Stimulated activated CD4-positive, alpha-beta T cell treated with anti-CD3 and anti-CD28 coated beads, Interleukin-1b, Interleukin-23, amount 100 ng/mL, for 24 hours (primary cell): ENCODE measurements at places on chromosomes 3 and 15.

DNA sequence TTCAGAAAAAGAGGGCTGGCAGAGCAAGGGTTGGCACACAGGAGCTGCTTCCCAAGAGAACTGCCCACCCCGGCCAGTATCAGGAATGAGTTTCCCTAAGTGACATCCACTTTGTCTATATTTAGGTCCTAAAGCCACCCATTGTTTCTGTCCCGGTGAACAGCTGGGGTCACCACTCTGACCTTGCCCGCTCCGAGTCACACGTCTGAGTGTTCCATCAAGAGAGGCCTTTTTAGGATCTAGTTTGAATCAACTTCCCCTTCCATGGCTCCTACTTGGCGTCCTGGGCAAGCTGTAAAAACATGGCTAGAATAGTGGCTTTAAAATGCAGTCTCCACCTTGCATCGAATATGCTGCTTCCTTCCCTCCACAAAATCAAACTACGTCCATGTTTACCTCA is 109.6 kb upstream of the ARHGEF3 start:
- no peak for DNase-seq

- DNase-seq, result no peak
Observed at GRCh38 chr3:14764331-14765059, 54.3 kb upstream of the FGD5 start.

DNA sequence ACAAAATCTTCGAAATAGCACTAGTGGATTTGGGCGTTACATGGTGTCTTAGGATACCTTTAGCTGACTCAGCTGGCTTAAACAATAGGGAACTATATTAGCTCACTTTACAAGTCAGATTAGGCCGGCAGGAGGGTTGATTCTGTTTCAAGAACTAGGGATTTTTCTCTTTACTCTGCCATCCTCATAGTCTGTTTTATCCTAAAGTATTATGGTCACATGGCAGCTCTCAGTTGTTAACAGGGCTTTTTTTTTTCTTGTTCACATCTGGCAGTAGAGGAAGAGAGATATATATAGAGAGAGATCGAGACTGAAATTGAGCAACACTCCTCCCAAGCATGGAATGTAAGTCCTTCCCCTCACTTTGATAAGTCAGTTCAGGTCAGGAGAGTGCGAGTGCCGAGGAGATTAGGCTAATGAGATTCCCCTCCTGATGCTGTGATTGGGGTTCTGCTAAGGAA is 32.9 kb downstream of the CHP1 start:
- no peak for DNase-seq

GRCh38 chr15:90376789-90377188 is 11.3 kb upstream of the IQGAP1 start:
- peak; percentile 38 for DNase-seq

- DNase-seq, result no peak
Observed at GRCh38 chr3:1404270-1404962, 311.6 kb downstream of the CNTN6 start.

GRCh38 chr3:101884776-101885175 is 35.5 kb downstream of the NFKBIZ start:
- DNase-seq, result no peak

DNA sequence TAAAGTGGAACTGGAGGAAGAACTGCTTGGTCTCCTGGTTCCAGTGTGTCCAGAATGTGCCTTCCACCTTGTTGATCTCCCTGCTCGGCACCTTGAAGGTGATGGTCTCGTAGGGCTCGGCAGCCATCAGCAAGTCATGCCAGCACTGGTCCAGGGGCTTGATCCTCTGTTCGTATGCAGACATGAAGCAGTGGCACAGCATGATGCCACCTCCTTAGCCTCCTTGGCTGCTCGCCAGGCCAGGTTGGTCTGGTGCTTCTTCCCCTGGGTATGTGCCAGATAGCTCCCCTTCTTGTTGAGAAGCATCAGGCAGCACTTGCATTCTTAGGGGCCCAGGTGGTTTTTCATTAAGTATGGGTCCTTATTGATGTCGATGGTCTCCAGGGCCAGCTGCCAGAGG is 17.8 kb upstream of the TXNRD3 start:
- no peak for DNase-seq

DNA sequence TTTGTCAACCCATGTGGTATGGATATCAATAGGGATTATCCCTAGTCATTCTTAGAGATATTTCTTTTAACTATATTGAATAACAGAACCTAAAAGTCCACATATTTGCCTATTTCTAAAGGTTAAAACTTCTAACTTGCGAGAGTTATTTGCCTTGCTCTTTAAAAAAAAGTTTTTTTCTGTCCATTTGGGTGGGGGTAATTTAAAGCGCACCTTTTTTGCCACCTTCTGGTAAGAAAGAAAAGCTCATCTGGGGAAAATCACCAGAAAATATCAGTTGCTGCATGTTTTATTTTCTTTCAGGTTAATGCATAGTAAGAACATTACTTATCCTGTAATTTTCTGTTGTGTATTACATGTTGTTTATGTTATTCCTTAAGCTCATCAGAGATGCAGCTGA is 242.0 kb upstream of the GOLGA6L4 start:
- no peak for DNase-seq
